ENCODE measurements at places on chromosomes 5 and 9. TPM values are rescaled to one million over a fixed set of nuclear protein-coding genes. Genes with fewer than 3 reads are reported as not detected.

Gene KIF24
- 0.37 TPM for total RNA-seq

Gene ANKRD18B
- 0.25 TPM for total RNA-seq

GRCh38 chr5:109911731-109912130 is 222.0 kb downstream of the MAN2A1 start:
- no peak for DNase-seq

DNA sequence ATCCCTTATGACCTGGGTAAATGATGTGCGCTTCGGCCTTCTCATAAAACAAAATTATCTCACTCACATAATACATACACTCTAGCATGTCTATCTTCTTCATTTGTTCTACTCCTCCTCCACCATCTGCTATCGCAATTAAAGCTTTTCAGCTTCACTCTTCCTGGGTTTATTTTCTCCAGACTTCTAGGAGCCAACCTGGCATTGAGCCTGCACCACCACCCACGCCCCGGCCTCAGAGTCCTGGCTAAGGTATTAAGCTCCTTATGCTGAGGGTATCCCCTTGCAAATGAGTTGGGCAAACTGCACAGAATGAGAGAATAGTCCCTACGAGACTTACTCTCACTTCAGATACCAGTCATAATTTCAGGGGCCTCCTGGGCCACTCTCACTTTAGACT is 236.1 kb upstream of the CDH12 start:
- no peak for DNase-seq
